ENCODE measurements at places on chromosomes 13 and 19. TPM values are rescaled to one million over a fixed set of nuclear protein-coding genes. Genes with fewer than 3 reads are reported as not detected.

CRB3 gene
- not detected for total RNA-seq

ZNF709 gene
- 2.3 TPM for total RNA-seq

C19orf33 gene
- 34.5 TPM for total RNA-seq

TBC1D4 gene
- total RNA-seq: 87.3 TPM

RB1 gene
- 55.5 TPM for total RNA-seq

ICAM5 gene
- 0.16 TPM for total RNA-seq

KIR3DL2 gene
- not detected for total RNA-seq

ENOX1 gene
- under 0.01 TPM for total RNA-seq

TSKS gene
- total RNA-seq: not detected

C19orf73 gene
- total RNA-seq: 0.65 TPM

GAPDHS gene
- total RNA-seq: not detected

NAXD gene
- 28.2 TPM for total RNA-seq

PGPEP1 gene
- 21.6 TPM for total RNA-seq

GJB6 gene
- total RNA-seq: not detected

KCNJ14 gene
- total RNA-seq: under 0.01 TPM

CPAMD8 gene
- 2.7 TPM for total RNA-seq

PRRG2 gene
- total RNA-seq: 3.7 TPM

LILRA2 gene
- not detected for total RNA-seq

TUBGCP3 gene
- total RNA-seq: 19.8 TPM

GPR183 gene
- total RNA-seq: under 0.01 TPM

PPP2R1A gene
- 217 TPM for total RNA-seq

RXFP2 gene
- not detected for total RNA-seq

ZNF134 gene
- total RNA-seq: 11.3 TPM

UBE2L5 gene
- total RNA-seq: not detected

ZNF850 gene
- total RNA-seq: 0.97 TPM

MFSD12 gene
- total RNA-seq: 57.1 TPM

IGSF23 gene
- total RNA-seq: 0.38 TPM

SPTBN4 gene
- 0.06 TPM for total RNA-seq

SLC25A41 gene
- total RNA-seq: not detected

SOX1 gene
- total RNA-seq: not detected

RGS9BP gene
- 0.63 TPM for total RNA-seq

IQCN gene
- total RNA-seq: 0.31 TPM

NMRK2 gene
- total RNA-seq: not detected

GMIP gene
- total RNA-seq: 9.8 TPM

LYPD3 gene
- total RNA-seq: under 0.01 TPM

CEACAM7 gene
- total RNA-seq: not detected

SLC15A1 gene
- total RNA-seq: not detected

FGF22 gene
- not detected for total RNA-seq

DYRK1B gene
- 10.0 TPM for total RNA-seq

CEACAM3 gene
- not detected for total RNA-seq

SCN1B gene
- 5.4 TPM for total RNA-seq

SPATA13 gene
- 5.3 TPM for total RNA-seq

CYP4F11 gene
- not detected for total RNA-seq

WDR87 gene
- not detected for total RNA-seq
